Kidney capillary endothelial cell (primary cell): ENCODE measurements at places on chromosomes 4 and X.

DNA sequence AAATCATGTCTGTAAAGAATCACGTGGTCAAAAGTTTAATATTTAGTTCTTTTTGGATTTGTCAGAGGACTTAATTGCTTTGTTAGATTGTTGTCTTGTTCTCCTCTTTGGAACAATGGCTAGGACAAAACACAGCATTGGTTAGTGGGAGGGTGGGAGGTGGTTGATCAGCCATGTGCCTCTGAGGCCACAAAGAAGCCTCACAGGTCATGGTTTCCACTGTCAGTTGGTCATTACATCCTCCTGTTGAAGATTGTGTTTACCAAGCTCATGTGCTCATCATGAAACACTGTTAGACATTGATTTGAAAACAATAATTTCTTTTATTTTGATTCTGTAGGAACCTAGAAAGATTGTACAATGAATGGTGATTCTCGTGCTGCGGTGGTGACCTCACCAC lies 31.9 kb downstream of the ADD1 start:
- DNase-seq, result no peak

- no peak for DNase-seq
Measured at GRCh38 chr4:17770845-17771244, 10.6 kb downstream of the FAM184B start.

GRCh38 chr4:42460043-42460442 lies 62.8 kb downstream of the SHISA3 start:
- no peak for DNase-seq

- DNase-seq, result no peak
Measured at GRCh38 chrX:113828470-113828869, 755.4 kb upstream of the HTR2C start.

DNA sequence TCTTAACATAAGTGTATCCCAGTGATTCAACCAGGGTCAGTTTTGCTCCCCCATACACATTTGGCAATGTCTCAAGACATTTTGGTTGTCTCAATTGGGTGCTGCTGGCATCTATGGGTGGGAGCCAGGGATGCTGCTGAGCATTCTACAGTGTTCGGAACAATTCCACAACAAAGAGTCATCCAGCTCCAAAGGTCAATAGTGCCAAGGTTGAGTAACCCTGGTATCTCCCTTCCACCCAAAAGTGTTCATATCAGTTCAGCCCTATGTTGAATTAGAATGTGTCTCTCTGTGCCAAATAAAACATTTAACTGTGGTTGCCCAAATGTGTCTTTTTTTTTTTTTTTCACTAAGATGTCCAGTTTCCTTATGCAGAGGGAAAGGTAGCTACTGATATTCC lies 129.4 kb upstream of the RAI2 start:
- DNase-seq, result no peak

DNA sequence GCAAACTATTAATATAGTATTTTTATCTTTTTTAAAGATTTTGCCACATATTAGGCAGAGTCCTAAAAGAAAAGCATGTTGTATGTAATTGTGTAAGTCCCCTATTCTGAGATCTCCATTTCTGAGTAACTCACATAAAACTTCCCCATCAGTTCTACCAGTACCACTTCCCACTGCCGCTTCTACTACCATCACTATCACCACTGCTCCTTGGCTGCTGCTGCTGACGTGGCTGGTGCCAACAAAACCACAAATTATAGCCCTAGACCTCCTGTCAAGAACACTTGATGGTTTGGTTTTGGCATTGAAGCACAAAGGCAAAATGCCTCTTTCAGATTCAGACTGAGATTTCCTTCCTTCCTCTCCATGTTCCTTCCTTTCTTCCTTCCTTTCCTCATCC lies 106.4 kb downstream of the MMRN1 start:
- no peak for DNase-seq

GRCh38 chr4:99022566-99022965 lies 27.0 kb downstream of the METAP1 start:
- no peak for DNase-seq

DNA sequence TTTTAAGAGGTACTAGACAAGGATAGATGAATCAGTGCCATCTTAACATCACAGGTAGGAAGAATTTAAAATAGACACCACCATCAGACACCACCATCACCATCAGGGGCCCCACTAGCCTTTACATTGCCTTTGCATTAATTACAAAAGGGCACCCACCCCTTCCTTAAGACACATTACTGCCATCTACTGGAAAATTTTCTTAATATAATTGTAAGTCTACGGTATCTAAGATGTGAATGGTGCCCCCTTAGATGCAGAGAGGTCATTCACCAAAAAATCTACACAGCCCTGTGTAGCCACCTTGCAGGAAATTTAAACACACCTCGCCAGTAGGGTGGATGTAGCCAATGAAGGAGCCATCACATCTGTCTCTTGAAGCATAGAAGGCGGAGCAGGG lies 184.1 kb downstream of the MID1IP1 start:
- peak; percentile 16 for DNase-seq

DNA sequence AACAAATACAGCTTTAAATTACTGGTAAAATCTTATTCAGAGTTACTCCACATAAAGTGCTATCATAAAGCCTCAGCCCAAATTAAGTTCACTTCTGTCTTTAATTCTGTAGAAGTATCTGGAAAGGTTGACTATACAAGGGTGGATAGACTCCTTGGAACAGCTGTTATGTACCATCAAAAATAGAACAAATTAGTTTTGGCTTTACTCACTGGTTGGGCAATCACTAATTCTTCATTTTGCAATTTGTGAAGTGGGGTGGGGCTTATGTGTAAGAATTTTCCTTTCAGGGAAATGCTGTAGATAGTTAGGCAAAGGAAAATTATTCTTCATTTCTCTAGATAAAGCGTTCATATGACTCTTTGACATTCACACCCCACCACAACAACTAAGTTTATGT lies 7.8 kb downstream of the DIAPH2 start:
- DNase-seq, result no peak

DNA sequence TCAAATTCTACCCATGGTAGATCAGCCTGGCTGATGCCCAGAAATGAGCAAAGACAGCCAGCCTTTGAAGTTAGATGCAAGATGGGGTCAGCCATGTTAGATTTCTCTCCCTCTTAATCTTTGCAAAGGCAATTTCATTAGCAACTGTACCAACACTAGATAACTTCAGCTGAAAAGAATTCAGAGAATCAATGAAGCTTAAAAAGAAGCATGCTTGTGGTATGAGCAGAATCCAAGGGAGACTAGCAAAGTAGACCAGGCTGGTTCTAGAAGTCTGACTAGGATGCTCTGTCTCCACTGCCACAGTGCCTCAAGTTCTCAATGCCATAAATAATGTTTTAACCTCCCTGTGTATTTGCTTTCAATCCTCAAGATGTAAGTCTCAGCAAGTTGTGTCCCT lies 247.3 kb downstream of the SLC7A11 start:
- no peak for DNase-seq

DNA sequence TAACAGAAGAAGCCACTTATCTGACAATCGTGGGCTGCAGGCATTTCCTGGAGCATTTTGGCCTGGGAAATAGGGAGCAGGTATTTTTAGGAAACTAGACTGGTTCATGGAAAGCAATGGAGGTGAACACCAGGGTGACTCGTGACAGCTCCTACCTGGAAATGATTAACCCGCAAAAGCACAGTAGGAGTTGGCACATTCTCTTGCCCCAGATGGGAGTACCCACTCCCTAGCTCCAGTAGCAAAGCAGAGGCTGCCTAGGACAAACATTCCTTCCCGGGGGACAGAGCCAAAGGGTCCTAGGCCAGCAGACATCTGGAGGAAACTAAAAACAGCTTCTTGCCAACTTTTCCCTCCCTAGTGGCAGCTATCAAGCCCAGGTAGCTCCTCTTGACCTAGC lies 29.0 kb downstream of the RTL5 start:
- DNase-seq, result no peak

GRCh38 chr4:1604706-1605205 lies 79.4 kb downstream of the FAM53A start:
- DNase-seq, result no peak
